HFF-Myc (cell line): ENCODE measurements at places on chromosomes 12 and 14.

- no peak for DNase-seq
Observed at GRCh38 chr12:80846952-80847351, 90.8 kb downstream of the LIN7A start.

- no peak for DNase-seq
Observed at GRCh38 chr12:95959107-95959506, 16.0 kb downstream of the AMDHD1 start.

GRCh38 chr14:50533806-50534205, 1.4 kb upstream of the MAP4K5 start:
- DNase-seq, result no peak

DNA sequence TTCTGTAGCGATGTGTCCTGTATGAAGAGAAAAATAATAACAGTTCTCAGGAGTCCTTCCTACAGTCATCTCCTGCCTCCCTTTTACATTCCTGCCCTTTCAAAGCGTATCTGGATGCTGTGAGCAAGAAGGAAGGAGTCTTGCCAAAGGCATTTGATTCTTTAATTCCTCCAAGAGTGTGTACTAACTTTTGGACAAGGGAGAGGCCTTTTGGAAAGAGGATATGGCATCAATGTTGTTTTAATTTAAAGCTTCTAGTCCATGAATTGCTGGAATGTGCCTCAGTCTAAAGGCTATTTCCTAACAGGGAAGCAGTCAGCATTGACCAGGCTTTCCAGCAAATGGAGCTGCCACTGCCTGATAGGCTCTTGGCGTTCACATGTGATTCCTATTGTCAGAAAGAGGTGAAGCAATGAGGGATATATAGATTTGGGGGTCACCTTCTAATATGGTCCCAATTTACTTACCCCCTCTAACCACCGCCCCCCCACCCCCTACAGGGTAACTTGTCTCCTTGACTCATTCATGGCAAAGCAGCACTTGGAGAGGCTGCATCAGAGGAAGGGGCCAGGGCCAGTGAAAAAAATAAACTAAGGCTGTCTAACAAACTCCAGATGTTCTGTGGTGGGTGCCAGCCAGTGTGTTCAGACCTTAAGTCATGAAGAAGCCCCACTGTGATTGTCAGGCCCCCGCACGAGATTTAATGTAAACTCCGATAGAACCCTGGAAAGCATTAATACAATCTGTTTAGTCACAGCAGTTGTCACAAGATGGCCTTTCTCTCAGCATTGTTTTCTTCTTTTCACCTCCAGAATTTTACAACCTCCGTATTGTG, 220.3 kb downstream of the FBXL14 start:
- DNase-seq, result peak; percentile 65

- peak; percentile 35 for DNase-seq
Observed at GRCh38 chr14:52961060-52961639, 10.3 kb upstream of the FERMT2 start.

GRCh38 chr12:62618930-62619329, 152.3 kb downstream of the MON2 start:
- DNase-seq, result no peak

- no peak for DNase-seq
Observed at GRCh38 chr14:93262446-93262845, 55.4 kb downstream of the UBR7 start.

GRCh38 chr12:59843260-59843843, 247.5 kb downstream of the SLC16A7 start:
- no peak for DNase-seq

GRCh38 chr12:70213707-70214106, 29.5 kb upstream of the CNOT2 start:
- no peak for DNase-seq

- DNase-seq, result no peak
Observed at GRCh38 chr12:62660756-62661155, 194.1 kb downstream of the MON2 start.

GRCh38 chr12:65673156-65673690, 151.1 kb upstream of the HMGA2 start:
- DNase-seq, result no peak

GRCh38 chr12:116337312-116337711, 59.8 kb upstream of the MED13L start:
- DNase-seq, result no peak

DNA sequence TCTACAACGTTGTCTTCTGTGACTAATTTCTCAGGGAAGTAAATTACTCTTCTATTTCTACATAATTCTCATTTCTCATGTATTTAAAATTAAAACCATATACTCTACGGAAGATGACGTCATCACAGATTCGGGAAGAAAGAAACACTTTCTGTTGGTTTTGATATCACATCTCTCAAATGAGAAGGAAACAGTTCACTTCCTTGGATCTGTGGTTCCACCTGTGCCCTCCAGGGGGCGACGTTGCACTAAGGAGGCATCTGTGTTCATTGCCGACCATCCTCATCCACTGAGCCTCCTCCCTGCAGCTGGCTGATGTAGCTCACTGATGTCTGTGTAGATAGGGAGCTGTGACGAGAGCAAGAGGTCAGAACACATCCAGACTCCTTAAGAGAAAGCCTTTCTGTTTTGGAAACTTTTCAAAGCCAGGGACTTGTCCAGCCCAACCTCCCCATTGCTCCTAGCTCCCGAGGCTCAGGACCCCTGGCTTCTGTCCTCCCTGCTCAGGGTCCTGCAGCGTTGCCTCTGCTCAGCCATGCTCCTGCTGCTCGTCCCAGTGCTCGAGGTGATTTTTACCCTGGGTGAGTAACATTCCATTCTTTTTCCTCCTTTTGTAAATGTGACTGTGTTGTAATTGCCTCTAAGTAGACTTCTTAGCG, 172.7 kb upstream of the OR4E1 start:
- DNase-seq, result no peak

DNA sequence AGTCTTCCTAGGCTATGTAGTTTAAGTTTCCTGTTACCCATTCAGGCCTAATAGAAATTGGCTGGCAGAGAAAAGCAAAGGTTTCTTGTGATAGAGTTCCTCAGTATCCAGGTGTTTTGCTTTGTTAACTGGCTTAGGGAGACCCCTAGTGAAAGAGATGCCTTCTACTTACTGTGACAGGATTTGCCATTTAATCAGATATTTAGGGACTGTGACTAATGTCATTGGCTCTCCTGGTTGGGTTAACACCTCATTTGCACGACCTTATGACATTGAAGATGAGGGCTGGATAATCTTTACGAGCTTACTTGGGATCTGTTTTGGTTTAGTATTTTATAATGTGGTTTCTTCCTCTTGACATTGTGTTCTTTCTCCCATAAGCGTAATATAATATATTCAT, 5.8 kb downstream of the MON2 start:
- DNase-seq, result no peak

- DNase-seq, result no peak
Observed at GRCh38 chr14:56284641-56285040, 166.4 kb downstream of the PELI2 start.

- DNase-seq, result no peak
Observed at GRCh38 chr14:48672506-48672905, 913.7 kb downstream of the RPS29 start.

DNA sequence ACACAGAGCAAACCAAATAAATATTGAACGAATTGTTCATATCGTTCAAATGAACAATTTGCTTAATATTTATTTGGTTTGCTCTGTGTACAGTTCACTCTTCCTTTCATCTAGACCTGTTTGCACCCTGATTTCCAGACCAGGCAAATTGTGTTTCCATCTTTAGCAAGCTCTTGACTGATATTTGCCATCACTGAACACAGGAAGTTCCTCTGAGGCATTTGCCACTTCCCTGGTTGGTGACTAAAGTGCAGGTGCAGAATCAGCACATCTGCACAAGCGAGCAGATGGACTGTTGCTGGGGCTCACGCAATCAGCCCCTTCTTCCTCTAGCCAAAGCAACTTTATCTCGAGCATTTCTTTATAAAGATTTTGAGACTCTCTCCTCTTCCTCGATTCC, 112.9 kb downstream of the DAAM1 start:
- no peak for DNase-seq

- DNase-seq, result no peak
Observed at GRCh38 chr14:72416892-72417291, 477.0 kb downstream of the DPF3 start.

DNA sequence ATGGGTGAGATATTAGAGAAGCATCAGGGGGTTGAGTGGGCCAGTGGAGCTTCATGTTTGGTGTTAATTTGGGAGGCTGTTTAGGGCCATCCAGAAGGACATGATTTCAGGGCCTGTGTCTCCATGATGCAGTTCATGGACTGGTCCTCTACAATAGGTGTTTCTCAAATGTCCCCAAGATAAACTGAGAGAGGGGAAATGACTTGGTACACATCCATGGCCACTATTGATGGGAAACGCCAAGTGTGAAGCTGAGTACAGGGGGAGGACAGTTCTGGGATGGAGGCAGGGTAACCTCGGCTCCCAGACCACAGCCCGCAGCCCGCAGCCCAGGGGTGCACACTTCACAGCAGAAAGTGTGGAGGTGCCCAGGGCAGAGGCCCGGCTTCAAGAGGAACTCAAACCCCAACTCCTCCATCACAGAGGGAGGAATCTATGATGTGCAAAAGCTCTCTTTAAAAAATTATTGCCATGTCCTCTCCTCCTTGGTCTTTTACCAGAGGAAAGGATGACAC, 33.3 kb downstream of the CACNA2D4 start:
- no peak for DNase-seq

- DNase-seq, result no peak
Observed at GRCh38 chr12:78938341-78939084, 73.9 kb downstream of the SYT1 start.

GRCh38 chr14:57769863-57770523, 95.9 kb downstream of the SLC35F4 start:
- DNase-seq, result no peak

GRCh38 chr14:29108908-29109307, 342.3 kb downstream of the FOXG1 start:
- DNase-seq, result no peak

GRCh38 chr12:70040141-70040540, 203.1 kb upstream of the CNOT2 start:
- DNase-seq, result no peak

DNA sequence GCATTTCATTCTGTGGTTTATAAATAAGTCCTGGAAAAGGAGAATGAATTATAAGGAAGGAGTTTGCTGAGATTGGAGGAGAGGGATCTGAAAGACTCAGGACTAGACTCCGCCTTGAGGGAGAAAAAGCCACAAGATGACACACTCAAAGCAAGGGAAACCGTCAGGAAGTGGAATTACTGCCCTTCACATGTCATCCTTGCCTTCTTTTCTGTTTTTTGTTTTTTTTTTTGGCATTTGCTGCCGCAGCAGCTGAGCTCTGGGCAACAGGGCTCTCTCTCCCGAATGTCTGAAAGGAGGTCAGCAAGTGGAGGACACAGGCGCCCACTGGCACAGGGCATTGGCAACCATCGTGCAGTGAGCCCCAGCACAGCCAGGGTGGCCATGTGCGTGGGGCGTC, 344.9 kb downstream of the DPF3 start:
- no peak for DNase-seq

DNA sequence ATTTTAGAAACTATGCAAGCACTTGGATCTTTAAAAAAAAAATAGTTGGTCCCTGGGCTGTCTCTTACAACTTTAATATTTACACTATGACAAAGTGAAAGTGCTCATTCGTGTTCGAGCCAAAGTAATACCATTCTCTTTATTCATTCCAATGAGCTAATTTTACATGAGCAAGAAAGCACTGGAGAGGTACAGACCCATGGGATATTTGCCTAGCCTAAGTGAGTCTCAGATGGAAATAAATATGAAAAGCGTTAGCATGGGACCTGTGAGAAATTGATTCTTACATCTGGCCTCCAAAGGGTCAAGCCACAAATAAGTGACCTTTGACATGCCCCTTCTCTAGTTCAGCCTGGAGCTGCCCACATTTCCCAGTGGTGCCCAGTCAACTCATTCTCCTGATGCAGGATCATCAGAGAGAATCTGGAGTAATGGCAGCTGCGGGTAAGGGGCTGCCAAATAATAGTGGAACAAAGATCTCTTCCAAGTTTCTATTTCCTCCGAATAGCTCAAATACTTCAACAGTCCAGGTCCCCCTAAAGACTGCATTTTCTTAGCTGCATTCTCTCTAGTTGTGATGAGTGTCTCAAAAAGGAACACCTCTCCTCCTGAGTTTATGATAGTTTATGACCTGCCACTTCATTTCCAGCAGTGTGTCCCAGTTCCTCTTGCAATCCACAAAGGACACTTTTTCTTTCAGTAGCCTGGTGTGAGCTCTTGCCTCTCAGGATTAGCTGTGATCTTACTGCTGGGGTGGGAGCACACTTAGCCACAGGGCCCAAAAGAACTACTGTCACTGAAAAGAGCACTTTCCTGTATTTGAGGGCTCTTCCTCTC, 208.2 kb downstream of the DAD1 start:
- DNase-seq, result no peak

DNA sequence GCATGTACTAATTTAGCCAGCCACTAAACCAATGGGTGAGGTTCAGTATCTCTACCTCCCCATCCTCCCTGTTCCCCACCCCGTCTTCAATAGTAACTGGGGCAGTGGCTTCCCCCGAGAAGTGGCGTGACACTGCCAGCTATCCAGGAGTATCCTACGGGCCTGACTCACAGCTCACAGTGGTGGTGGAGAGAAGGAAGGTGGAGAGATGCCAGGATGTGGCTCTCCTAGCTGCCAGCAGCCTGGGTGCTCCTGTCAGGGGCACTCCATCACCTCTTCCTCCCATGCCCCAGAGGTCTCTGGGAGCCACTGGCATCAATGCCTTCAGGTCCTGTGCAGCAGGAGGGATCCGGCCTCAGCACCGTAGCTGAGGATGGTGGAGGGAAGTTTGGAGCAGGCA, 49.0 kb downstream of the TSPAN11 start:
- DNase-seq, result no peak

DNA sequence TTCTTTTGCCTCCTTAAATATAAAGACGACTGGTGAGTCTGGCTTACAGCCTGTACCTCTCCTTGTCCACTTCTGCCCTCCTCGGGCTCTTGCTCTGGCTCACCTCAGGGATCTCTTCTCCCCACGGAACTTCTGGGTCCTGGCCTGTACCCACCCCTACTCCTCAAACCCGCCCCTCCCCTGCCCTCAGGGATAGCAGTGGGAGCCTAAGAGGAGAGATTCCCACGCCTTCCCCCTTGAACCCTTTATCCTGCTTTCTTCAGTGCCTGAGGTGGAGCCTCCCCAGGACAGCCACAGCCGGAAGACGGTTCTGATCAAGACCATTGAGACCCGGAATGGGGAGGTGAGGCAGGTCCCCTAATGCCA, 2.7 kb downstream of the PRPH start:
- no peak for DNase-seq

DNA sequence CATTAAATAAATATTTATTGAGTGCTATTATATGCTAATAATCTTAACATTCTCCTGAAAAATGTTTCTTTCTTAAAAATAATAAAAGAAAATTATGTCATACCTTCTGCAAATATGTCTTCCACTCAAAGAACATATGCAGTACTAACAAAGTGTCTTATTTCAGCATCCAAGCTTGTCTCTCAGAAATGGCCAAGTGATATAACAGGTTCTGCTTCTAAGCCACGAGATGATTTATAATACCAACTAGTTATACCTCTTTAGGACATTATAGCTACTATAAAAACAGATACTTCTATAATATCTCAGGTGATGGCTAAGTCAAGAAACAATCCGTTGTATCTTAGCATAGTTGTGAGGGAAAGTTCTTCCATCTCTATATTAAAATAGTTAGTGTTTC, 128.1 kb upstream of the ARID2 start:
- no peak for DNase-seq
